ENCODE measurements at places on chromosomes 7 and 10.

- DNase-seq: peak; percentile 4
Observed at GRCh38 chr10:96673318-96674099, 46.8 kb downstream of the PIK3AP1 start.

- DNase-seq: no peak
Observed at GRCh38 chr7:93016681-93017381, 100.9 kb downstream of the SAMD9 start.

GRCh38 chr10:22460531-22461403 is 115.5 kb downstream of the SPAG6 start:
- DNase-seq: no peak

GRCh38 chr7:105319578-105319977 is 69.1 kb downstream of the SRPK2 start:
- DNase-seq: no peak

DNA sequence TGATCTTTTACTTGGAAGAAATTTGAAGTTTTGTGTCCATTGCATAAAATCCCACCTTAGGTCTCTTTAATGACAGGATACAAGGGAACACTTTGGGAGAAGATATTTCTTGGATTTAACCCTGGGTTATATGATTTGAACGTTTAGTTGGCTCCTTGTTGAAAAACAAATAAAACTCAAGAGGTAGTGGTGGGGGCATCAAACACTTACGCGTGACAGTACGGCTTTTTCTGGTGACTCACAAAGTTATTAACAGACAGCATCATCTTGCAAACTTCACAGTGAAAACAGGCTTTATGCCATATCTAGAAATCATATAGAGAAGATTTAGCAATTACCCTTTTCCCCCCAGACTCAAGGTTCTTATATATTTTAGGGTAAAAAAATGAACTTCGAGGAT is 699 bp downstream of the NRAP start:
- DNase-seq: no peak

DNA sequence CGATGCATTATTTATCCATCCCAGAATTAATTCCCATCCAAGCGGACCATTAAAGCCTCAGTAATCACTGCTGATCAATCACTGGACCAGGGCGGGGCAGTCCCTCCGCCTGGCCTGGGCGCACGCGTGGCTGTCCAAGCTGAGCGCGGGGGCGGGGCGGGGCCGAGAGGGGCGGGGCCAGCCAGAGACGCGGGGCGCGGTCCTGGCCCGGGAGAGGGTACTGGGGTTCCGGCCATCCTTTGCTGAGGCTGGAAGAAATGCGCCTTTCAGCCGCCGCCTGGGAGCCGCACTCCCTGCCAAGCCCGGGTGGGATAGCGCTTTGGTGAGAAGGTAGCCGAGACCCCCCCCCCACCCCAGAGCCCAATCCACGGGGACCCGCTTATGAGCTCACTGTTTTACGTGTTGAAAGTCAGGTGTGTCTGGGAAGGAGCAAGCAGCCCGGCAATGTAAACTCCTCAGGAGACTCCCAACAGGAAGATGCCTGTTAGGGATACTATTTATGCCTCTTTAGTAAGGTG is at the start of gene ARHGAP22:
TSS of gene ARHGAP22 (minus strand) at position 83 of the 518 bp plus-strand sequence. CDS start 277 bp downstream, outside the sequence.
- DNase-seq: no peak

DNA sequence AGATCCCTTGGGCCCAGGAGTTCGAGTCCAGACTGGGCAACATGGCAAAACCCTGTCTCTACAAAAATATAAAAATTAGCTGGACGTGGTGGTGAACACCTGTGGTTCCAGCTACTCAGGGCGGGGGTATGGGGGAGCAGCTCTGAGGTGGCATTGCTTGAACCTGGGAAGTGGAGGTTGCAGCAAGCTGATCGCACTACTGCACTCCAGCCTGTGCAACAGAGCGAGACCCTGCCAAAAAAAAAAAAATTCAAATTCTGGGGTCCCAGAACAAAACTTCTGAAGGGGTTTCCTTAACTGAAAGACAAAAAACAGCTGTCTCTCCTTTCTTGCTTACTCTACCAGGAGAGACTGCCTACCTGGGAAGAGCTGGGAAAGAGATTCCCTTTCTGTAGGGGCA is 27.0 kb downstream of the DNMBP start:
- DNase-seq: no peak

DNA sequence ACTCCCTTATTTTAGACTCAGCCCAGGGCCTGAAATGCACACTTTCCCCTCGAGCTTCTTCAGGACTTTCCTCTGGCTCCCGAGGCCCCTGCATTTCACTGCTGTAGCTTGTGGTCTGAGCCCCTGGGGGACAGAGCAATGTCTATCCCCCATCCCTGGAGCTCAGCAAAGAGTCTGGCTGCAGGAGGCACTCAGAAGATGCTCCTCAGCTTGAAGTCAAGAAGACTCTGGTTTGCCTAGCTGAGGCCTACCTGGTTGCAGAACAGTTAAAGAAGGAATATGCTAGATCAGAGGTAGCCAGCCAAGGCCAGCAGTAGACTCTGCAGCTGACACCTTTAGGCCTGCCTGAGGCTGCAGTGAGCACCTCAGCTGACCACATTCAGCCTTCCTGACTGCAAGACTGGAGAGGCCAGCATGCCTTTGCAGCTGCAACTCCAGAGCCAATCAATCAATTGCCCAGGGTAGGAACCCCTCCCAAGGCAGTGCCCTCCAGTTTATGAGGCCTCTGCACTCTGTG is 36.9 kb upstream of the IKZF1 start:
- DNase-seq: peak; percentile 23

DNA sequence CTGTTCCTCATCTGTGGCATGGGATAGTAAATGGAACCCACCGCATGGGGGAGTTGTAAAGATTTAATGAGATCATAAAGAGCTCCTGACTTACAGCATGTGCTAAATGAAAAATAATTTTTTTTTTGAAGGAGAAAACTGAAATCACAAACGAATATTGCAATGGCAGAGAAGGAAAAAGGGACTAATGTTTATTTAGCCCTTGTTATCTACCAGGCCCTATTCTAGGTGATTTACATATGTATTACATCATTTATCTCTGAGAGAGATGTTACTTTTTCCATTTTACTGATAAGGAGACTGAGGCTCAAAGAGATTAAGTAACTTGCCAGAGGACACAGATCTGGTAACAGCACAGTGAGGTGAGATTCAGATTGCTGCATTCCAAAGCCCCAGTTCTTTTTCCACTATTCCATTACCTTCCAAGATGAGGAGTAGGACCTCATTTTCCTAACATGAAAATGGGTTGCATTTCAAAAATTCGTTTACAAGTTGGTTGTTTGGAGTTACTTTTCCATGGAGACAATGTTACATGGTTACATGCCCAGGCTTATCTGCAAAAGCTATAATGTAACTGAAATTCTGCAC is 28.6 kb downstream of the VCL start:
- DNase-seq: no peak

DNA sequence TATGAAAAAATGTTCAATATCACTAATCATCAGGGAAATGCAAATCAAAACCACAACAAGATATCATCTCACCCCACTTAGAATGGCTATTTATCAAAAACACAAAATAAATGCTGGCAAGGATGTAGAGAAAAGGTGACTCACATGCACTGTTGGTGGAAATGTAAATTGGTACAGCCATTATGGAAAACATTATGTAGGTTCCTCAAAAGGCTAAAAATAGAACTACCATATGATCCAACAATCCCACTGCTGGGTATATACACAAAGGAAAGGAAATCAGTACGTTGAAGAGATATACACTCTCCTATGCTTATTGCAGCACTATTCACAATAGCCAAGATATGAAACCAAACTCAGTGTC is 50.2 kb downstream of the CDK1 start:
- DNase-seq: no peak

DNA sequence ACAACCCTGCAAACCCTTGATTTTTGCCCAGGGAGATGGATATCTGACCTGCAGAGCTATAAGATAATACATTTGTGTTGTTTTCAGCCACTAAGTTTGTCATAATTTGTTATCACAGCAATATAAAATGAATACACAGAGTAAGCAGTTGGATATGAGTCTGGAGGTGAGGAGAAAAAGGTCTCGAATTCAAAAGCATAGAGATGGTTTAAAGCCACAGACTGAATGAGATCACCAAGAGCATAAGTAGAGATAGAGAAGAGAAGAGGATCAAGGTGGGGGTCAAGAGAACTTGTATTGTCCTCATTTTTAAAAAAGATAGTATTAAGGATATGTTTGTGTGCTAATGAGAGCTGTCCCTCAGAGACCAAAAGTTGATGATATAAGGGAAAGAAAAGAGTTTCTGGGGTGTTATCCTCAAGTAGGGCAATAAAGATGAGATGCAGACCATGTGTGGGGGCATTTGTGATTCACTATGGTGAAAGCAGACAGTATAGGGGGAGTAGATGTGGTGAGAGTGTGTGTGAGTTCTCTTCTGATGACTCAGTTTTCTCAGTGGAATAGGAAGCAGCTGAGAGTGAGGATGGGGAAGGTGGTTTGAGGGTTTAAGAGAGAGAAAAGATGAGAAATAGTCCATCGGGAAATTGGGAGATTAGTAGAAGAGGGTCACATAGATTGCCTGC is 25.8 kb upstream of the PCGF5 start:
- peak; percentile 20 for DNase-seq

- no peak for DNase-seq
Observed at GRCh38 chr10:113480851-113481502, 71.9 kb upstream of the HABP2 start.

DNA sequence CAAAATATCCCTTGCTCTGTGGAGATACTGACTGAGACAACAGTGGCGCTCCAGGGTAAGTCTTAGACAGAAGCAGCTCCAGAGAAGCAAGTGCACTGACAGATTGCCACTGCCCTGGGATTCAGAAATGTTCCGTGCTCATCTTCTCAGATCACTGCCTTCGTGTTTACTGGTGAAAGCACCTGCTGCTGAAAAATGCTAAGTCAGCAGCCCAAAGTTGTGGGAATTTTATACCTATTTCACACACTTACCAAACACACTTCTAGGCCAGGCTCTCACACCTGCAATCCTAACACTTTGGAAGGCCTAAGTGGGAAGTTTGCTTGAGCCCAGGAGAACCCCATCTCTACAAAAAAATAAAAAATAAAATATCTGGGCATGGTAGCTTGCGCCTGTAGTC is 63.2 kb upstream of the DLX6 start:
- DNase-seq: no peak

- no peak for DNase-seq
Observed at GRCh38 chr7:51346126-51346525, 29.5 kb upstream of the COBL start.

DNA sequence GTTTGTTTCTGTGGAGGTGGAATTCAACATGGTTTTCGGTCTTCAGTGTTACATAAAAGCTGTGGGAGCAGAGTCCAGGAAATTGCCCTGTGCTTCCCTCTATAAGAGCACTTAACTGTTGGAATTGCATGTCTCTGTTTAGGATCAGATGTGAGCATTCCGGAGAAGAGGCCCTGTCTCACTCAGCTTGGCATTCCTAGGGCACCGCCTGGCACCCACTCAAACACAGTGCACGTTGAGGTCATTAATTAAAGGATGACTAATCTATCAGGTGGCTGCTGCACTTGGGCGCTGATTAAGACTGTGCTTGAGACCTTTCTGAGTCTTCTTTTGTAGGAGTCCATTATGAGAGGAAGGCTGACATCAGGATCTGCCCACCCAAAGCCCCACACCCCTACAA is 82.8 kb upstream of the VIPR2 start:
- no peak for DNase-seq

Measured in CD4-positive, alpha-beta T cell treated with Interleukin-6 for 4 hours (primary cell).